ENCODE measurements at places on chromosomes 4 and X.

DNA sequence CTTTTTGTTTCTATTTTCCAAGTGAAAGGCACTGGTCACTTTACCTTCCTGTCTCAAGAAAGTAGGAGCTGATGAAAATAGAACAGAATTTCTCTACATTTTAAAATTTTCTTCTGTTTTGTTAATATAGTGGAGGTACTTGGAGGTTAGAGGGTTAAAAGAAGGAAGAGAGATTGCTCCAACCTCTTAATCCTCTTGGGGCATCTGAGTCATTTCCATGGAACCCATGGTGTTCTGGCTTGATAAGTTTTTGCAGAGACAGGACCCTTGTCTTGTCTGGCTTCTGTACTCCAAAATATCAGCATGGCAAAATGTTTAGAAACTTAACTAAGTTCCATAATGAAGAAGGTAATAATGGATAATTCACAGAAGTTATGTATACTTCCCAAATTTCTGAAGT, 727.2 kb downstream of the C4orf33 start:
- no peak for DNase-seq

DNA sequence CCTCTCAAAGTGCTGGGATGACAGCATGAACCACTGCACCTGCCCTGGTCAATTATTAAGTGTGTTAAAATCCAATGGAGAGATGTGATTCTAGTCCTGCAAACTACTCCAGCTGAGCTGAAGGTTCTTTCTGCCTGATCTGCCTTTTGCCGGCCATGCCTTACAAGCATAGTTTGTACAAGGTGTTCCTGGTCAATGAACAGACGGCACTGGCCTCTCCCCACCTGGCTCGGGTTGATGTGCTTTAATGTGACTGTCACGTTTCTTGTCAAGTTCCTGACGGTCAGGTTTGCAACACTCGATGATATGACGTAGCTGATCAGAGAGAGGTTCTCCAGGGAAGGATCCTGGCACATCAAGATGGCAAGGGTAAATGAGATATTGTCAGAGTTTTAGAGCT, 23.1 kb upstream of the PHKA2 start:
- no peak for DNase-seq

- DNase-seq, result no peak
These were observed 5.0 kb downstream of the FGF2 start for GRCh38 chr4:122831515-122832196.

GRCh38 chrX:74450803-74451449, 29.6 kb downstream of the SLC16A2 start:
- DNase-seq, result no peak

GRCh38 chr4:78299565-78299972, 242.4 kb downstream of the FRAS1 start:
- DNase-seq, result no peak

DNA sequence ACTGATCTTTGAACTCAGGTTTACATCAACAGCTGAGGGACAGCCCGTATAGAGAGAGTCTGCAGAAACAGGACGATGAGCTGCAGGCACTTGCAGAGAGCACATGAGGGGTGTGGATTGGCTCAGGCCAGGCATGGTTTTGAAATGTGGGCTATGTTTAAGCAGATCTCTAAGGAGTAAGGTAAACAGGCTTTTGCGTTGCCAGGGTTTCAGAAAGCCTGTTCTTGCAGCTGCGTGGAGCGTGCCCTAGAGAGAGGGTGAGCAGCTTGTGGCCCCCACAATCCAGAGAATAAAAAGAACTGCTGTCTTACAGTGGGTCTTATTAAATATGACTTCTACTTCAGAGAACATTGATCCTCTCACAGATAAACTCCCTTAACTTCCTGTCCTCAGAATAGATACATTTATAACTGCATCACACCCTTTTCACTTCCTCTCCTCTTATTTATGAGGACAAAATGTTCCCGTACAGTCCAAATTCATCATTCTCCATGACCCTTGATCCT, 64.1 kb downstream of the TMA16 start:
- peak; percentile 40 for DNase-seq

All from CD4-positive, alpha-beta T cell treated with Interleukin-17A for 1 hour (primary cell).